MM.1S (cell line): ENCODE measurements at places on chromosomes 5 and 9.

DNA sequence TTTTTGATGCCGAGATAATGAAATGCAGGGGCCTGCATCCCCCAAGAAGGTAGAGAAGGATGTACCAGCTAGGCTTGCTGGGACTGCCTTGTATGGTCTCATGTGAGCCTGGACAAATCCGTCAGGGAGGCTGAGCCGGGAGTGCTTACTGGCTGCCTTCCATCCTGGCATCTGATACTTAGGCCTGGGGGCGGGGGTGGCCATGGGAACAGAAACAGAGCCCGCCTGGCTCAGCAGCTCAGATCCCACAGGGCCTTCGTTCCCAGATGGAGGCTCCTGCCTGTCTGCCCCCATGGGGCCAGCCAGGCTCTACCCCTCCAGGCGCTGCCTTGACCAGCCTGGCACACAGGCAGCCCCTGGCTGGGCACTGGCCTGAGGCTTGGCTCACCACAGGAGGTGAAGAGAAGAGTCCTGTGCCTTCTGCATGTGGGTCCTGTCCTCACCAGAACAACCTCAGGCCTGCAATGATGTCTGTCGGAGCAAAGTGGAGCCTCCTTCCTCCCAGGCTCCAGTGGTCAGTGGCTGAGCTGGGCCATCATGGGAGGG is 10.5 kb upstream of the SPATA31E1 start:
- DNase-seq = no peak

GRCh38 chr5:142796492-142797109 is 26.4 kb downstream of the ARHGAP26 start:
- no peak for DNase-seq

GRCh38 chr9:132066511-132066910 is 13.2 kb downstream of the MED27 start:
- no peak for DNase-seq

DNA sequence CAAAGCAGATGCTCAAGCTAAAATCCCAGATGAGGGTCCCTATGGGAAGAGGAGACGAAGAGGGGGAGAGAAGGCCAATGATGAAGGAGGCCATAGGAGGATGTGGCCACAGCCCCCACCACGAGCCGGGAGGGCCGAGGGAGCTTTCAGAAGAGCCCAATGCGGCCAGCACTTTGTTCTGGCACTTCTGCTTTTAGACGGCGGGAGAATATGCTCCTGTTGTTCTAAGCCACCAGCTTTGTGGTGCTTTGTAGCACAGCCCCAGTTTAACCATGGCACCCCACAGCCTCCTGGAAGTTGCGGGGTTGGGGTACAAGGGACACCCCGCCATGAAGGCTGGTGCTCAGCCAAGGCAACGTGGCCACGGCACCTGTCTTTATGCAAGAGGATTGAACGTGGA is 33.4 kb downstream of the LPCAT1 start:
- no peak for DNase-seq

GRCh38 chr9:76808636-76809035 is 44.4 kb downstream of the PCA3 start:
- DNase-seq = no peak

DNA sequence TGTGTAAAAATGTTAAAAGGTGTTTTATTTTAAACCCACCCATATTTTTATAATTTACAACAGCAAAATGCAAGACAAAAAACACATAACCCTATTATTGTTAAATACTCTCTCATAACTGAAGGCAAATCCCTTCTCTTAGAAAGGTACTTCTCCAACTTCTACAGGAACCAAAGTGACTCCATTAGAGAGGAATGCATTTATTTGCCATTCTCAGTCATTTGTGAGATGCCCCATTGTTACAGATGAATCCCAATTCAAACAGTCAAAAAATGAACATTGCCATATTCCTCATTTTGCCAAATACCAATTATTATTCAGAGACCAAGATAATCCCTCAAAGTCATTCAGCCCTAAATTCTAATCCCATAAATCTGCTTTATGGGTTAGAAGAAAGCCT is 175.8 kb downstream of the TSSK1B start:
- DNase-seq = no peak

DNA sequence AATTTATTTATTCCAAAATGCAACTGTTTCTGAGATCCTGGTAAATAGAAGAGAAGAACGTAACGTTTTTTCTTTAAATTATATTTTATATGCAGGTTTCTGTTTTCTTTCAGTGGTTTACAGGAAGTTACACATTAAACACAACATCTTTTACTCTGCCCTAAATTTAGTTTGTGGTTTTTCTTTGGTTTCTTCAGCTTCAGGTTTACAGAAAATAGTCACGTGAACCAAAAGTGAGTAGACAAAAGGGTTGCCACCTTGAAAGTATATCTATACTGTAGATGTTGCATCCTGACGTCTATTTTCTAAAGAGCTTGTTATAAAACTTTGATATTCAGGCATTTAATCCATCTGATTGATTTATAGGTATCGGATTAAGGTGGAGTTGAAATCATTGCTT is 1236.6 kb downstream of the MAT2B start:
- DNase-seq = peak; percentile 89

- DNase-seq = peak; percentile 90
These were observed 1.5 kb downstream of the PARP8 start for GRCh38 chr5:50667653-50668595.

GRCh38 chr5:129857116-129857515 is 47.1 kb upstream of the CHSY3 start:
- DNase-seq = no peak

- DNase-seq = no peak
These were observed 37.5 kb upstream of the CPEB4 start for GRCh38 chr5:173850659-173851058.

GRCh38 chr5:19739671-19740070 is 248.3 kb downstream of the CDH18 start:
- no peak for DNase-seq

- DNase-seq = no peak
These were observed 12.9 kb upstream of the WDR38 start for GRCh38 chr9:124840300-124840833.

DNA sequence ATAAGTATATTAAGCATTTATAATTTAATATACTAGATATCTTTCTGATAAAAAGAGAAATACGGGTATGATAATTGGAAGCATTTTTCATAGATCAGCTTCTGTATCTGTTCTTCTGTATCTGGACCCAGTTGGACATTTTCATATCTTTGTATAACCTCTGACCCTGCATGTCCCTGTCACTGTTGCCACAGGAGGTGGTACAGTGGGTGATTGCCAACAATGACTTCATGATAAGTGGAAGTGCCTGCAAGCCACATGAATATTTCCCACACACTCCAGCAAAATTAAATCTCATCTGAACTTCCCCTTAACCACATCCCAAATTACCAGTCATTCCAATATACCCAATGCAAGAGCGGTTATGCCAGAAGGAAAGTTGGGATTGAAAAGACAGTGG is 376.4 kb downstream of the ARRDC3 start:
- DNase-seq = no peak

DNA sequence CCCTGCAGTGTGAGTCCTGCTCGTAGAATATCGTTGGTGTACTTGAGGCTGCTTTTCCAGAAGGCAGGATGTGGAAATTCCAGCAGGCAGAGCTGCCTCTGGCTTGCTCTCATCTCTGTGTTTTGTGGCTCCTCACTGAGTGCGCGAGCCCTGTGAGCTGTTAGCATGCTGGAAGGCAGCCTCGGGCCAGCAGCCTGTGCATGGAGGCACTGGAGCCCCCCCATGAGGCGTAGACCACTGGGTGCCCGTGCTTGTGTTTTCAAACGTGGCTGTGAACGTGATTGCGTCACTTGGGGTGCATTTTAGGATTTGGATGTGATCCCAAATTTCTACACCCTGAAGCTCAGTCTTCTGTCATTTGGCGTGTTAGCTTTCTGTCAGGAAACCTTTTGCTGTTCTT is 3.2 kb downstream of the WDR5 start:
- DNase-seq = no peak

DNA sequence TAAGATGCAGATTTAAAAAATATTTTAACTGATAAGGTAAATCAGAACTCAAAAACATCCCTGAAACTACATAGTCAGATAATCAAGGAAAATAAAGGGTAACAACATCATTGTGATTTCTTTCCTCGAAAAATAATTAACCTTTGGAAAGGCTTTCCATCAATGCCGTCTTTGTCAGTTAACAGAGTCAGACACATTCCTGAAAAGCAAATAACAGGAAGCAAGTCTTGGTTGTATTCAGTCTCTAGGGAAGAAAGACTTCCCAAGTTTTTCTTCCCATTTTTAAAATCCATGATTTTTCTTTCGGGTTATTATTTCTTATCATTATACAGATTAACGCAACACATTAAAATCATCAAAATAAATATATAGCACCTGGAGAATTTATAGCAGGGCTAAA is 256.4 kb upstream of the CDH6 start:
- no peak for DNase-seq

- DNase-seq = no peak
These were observed 9.1 kb downstream of the ENHO start for GRCh38 chr9:34513567-34514214.

- DNase-seq = no peak
These were observed 67.8 kb upstream of the KLF4 start for GRCh38 chr9:107557236-107557990.

- no peak for DNase-seq
These were observed 92.8 kb downstream of the SMARCA2 start for GRCh38 chr9:2107906-2108451.

DNA sequence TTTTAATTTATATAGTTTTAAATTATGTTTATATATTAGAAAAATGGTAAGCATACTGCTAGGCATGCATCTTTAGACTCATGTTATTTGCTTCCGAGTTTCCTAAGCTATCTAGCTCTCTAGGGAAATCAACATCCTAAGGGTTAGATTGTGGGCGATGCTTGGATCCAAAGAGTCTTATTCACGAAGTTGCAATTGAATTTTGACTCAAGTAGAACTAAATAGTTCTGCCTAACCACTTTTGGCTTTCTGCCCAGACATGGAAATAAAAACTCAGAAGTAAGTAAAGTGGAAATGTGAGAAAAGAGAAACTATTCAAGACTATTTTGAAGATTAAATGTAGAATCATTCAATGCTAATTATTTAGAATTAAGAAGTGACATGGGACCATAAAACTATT is 440.4 kb downstream of the CDH18 start:
- DNase-seq = no peak

DNA sequence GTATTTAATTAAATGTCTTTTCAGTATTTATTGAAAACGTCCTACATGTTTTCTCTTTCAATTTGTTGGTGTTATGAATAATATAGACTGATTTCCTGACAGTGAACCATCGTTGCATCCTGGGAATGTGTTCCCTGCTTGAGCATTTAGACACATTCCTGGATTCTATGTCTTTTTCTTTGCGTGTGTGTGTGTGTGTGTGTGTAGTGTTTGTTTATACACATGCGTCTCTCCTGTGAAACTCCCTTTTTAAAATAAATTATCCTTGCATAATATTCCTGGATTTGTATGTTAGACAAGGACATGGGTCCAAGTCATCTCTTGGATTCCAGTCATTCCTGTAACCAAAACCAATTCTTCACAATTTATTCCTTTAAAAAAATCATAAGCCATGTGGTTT is 153.4 kb downstream of the HSPA4 start:
- no peak for DNase-seq

DNA sequence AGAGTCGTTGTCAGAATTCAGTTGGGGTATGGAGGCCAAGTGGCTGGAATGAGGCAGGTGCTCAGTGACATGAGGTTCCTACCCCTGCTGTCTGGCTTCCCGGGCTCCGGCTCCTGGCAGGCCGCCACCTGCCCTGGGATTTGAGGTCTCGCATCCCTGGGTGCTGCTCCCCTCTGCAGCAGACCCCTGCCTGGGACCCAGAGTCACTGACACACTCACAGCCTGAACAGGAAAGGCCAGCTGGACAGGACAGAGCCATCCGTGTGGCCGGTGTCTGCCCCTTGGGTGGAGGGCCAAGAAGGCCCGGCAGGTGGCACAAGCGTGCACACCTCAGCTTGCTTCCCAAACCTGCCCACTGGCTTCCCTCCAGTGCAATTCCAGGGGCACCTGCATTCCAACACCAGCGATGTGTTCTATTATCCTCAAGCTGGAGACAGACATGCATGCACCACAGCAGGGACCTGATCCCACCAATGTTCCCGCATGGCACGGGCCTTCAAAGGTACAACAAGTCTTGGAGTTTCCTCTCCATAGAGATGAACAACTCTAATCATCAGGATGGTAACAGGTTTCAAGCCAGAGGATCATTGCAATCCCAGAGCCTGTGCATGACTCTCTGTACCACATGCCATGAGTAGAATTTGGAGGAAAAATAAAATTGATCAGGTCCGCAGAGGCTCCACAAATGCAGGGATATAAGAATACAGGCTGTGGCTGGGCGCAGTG is 45.6 kb upstream of the RNF130 start:
- DNase-seq = no peak

DNA sequence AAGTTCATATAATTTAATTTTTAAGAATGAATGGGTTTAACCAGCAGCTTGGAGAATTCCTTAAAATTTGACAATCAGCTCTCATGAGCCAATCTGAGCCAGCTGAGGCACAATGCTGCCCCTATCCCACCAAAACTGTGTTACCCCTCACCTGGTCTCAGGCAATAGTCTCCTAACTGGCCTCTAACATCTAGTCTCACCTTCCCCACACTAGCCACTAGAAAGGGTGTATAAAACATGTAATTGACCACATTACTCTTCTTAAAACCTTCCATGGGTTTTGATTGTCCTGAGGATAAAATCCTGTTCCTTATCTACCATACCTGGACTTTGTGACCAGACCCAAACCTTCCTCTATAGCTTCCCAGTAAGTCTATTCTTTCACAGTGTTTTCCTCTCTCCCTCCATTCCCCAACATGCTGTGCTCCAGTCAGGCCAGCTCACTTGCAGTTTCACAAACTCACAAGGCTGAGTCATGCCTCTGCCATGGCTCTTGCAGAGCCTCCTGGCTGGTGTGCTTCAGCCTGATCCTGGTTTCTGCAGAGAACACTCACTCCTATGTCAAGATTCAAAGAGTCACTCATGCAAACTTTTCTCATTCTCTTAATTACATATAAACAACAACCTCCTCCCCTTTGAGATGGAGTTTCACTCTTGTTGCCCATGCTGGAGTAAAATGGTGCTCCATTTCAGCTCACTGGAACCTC is 16.0 kb upstream of the ZCCHC7 start:
- peak; percentile 20 for DNase-seq

- DNase-seq = no peak
These were observed 89.7 kb downstream of the HRH2 start for GRCh38 chr5:175747539-175748060.

DNA sequence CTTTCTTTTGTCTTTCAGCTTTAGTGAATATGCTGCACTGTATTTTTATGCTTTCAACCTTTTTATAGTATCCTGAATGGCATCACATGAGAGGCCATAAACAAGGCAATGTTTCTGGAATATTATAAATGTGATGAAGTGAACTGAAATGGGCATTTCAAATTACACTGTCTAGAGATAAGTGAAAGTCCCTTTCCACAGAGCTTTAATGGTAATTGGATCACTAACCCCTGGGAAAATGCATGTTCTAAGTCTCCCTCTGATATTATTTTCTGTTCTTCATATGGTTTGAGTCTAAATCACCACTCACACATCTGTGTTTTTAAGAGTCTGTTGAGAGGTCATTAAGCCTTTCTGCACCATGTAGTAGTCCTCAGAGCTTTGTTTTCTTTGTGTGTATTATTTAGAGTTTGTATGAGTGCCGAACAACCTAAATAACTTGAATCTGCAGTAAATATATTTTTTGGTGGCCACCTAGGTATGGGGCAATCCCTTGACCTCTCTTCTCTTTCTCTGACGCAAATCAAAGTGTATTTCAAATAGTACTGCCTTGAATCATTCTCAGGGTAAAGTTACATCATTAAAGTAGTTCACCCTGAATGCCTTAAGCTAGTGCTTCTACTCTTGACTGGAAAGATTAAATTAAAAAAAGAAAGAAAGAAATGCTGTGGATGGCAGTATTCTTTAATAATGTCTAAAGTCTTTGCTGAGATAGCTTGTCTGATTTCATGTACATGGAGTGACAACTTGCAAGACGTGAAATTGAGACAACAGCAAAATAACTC is 1931.0 kb upstream of the CDH6 start:
- DNase-seq = no peak
